Frontal cortex (tissue), 4 donors: ENCODE measurements at places on chromosomes 12 and 14. TPM values are rescaled to one million over a fixed set of nuclear protein-coding genes. Genes with fewer than 3 reads are reported as not detected.

DNA sequence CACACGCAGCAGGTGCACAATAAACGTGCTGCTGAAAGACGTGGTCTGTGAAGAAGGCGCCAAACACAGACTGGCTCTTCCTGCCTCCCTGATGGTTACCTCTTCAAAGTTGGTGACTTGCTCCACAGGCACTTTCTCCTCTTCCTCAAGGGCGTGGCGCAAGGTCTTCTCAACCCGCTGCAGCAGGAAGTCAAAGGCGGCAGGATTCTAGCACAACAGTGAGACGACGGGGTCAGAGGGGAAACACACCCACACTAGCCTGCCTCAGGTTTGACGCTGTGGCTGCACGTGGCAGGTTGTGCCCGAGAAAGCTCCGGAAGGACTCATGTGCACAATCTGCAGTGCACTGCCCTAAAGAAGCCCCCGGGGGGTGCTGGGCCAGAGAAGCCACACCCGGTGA lies 15.0 kb downstream of the POLE start:
- DNase-seq, result no peak

GRCh38 chr12:87828382-87828973 lies 200.7 kb downstream of the C12orf50 start:
- DNase-seq, result no peak

- DNase-seq, result no peak
Observed at GRCh38 chr12:69497308-69498026, 27.3 kb downstream of the FRS2 start.

DNA sequence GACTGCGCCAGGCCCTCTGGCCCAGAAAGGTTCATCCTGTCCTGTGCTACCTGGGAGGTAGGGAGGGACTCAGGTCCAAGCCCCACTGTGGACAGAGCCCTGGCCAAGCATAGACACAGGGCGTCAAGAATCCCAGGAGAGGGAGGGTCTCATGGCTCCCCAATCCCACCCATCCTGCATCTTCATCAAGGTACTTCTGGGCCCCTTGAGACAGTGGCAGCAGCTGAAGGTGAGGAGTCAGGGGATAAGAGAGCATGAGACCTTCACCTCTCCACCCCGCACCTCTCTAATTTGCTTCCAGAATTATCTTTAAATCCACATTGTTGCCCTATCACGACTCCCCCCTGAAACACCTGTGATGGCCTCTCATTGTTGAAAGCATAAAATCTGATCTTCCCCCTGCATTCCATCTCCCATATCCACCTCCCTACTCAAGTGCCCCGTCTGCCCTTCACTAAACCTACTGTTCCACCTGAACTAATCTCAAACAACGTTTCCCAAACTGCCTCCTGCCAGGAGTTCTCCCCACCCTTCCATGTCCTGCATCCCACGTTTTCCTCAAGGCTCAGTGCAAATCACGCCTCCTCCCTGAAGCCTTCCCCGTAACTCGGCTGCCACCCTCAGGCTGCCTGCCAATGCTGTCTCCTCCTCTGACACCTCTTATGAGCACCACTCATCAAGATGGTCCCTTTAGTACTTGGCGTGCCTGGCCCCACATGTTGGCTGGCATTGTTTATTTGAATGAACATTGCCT lies 27.1 kb downstream of the KRT18 start:
- no peak for DNase-seq

GRCh38 chr12:88958946-88959345 lies 378.7 kb upstream of the KITLG start:
- no peak for DNase-seq

DNA sequence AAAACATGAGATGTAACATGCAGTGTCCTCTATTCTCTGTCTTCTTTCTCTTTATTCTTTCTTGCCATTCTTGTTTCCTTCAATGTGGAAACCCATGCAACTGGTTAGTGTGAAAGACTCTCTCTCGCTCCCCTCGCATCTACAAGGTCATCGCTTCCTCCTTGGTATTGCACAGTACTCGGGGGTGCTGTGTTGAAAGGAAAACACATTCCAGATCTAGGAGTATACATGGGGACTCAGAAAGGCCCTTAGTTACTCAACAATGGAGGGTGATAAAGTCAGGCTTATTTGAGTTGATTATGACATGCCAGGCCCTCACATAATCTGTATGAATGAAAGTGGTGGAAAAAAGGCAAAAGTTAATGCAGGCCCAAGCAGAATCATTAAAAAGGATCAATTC lies 75.5 kb upstream of the OVCH1 start:
- DNase-seq, result no peak

GRCh38 chr14:50823762-50824636 lies 7.0 kb downstream of the NIN start:
- no peak for DNase-seq

GRCh38 chr14:106134886-106135285 lies 608.5 kb downstream of the TMEM121 start:
- no peak for DNase-seq

DNA sequence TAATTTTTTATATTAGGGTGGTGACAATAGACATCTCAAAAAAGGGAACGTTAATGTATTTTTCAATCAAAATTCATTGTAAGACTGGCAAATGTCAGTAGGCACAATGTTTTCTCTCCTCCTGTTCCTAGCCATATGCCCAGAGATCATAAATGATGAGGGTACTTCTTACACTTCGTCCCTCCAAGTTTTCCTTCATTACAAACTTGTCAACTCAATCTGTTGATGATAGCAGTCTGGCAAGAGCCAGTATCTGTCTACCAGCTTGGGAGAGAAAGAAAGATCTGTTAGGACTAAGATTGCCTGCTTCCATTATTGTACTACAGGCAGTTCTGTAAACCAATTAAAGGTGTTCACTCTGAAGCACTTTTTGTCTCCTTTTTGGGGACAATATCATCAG lies 130.9 kb upstream of the DAAM1 start:
- DNase-seq, result no peak

GRCh38 chr14:24848102-24848790 lies 201.7 kb downstream of the STXBP6 start:
- no peak for DNase-seq

GRCh38 chr14:89748004-89748403 lies 206.5 kb downstream of the EFCAB11 start:
- no peak for DNase-seq

DNA sequence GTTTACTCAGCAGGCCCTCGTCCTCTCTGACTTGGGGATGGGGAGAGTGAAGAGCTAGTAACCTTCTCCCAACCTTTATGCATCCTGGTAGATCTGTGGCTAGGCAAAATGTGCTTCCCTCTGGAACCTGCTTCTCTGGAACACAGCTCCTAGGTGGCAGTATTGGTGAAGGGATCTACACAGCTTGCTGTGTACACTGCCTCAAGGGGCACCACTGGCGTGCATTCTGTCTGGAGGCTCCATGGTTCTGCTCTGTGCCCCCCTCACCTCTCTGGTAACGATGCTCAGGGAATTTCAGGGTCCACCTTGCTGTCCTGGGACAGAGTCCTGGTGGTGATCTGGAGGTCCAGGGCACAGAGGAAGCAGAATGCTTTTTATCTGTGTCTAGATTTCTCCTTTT lies 43.5 kb upstream of the KCNA5 start:
- no peak for DNase-seq

- DNase-seq, result no peak
Observed at GRCh38 chr12:102474438-102475064, 5.8 kb downstream of the IGF1 start.

DNA sequence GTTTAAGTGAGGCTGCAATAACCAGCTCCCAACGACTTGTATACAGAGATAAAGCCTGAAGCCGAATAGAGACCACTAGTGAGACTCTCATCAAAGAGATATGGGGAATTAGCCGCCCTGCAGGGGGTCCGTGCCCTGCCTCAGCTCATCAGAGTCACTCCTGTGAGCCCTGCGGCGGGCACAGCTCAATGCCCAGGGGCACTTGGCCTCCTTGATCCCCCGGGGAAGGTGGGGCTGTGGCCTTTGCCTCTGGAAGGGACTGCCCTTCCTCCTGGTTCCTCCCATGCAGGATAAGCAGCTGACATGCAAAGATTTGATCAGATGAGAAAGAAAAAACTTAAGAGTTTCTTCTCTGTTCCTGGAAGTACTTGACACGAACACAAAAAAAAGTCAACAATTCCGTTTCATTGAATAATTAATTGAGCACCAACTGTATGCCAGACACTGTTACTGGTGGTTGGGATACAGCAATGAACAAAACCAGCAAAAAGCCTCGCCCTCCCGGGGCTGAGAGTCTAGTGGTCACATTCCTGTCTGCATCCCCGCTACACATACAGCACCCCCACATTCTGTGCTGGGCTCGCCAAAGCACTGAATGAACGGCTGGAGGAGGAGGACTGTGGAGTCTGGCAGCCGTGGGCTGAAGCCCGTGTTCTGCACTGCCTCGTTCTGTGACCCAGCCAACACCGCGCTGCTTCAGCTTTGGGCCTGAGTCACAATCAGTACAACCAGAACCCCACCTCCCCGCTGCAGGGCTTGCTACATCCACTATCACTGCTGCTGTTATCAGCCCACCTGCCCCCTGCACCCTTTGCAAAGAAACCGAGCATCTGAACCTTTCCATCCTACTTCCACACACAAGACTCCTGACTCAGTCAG lies 10.3 kb downstream of the TTC7B start:
- DNase-seq, result no peak

GRCh38 chr14:55332654-55333570 lies 61.7 kb downstream of the FBXO34 start:
- DNase-seq, result no peak

DNA sequence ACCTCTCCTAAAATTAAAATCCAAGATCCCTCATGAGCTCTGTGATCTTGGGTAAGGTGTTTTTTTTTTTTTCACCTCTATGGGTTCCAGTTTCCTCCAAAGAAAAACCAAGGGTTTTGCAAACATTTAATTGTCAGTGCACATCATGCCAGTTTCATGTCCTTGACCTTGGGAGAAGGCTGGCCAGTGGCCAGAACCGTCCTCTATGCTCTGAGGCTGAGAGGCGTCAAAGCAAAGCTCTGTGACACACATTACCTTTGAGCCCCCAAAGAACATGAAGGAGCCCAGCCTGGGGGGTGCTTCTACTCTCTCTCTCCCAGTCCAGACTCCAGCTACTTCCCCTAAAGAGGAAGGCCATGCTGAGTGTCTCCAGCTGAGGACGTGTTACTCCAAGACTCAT lies 145.5 kb upstream of the TMEM132C start:
- no peak for DNase-seq

DNA sequence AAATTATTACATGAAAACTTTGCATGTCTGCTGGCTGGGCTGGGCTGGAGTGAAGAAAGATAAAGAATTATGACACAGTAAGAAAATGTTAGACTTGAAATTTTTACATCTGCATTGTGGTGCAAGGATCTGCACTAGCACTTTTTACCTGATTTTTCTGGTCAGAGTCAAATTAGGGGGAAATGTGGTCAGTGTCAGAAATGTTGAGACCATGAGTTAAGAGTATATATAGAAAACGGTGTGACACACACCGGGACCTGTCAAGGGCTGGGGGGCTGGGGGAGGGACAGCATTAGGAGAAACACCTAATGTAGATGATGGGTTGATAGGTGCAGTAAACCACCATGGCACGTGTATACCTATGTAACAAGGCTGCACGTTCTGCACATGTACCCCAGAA lies 90.3 kb downstream of the IGF1 start:
- no peak for DNase-seq

DNA sequence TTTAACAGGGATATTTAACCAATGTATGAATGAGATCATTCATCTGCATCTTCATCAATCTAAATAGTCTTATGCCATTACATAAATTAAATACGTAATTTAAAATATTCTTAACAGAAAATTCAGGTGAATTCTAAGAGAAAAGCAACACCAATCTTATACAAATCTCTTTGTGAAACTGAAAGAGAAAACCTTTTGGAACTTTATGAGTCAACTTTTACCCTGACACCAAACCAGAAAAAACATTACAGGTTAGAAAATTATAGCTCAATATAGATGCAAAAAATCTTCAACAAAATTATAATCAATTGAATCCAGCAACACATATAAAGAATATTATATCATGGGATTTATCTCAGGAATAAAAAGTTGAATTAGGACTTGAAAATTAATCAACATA lies 3.4 kb downstream of the GLIPR1L1 start:
- no peak for DNase-seq

GRCh38 chr12:13377698-13378097 lies 181.2 kb downstream of the EMP1 start:
- DNase-seq, result no peak

DNA sequence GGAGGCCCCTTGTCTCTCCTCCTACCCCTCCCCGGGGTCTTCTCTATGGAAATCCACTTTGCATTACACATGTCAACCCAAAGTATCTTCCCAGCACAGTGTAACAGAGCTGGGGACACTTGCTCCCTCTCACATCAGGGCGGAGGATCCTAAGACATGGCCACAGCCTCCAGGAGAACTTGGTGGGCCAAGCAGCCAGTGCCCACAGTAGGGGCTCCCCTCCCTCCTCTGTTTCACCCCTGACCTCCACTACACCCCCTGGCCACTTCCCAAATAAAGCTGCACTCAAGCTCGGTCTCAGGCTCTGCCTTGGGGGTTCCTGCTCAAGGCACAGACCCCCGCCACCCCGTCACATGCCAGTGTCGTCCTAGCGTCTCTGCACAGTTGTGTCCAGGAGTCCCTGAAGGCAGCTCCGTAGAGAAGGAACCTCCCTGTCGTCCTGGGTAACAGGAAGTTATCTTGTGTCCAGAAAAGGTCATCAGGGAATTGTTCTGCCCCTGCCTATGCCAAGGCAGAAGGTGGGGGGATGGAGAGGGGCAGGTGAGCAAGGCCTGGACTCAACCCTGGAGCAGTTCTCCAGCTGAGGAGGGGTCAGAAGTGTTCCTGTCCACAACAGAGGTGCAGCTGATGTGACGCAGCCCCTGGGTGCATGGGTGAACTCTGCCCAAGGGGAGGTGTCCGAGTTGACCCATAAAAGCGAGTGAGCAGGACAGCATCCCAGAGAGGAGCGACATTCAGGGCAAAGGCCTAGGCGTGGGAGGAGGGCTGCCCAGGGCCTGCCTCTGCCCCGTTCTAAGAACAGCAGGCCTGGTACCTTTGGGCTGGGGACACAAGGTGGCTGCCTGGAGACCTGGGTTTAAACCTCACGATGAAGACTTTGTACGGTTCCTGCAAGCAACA lies 25.5 kb downstream of the DIO3 start:
- no peak for DNase-seq

KRT74 gene
- total RNA-seq, result not detected

OR6C1 gene
- total RNA-seq, result not detected

C1RL gene
- total RNA-seq, result 2.0 TPM

NRXN3 gene
- total RNA-seq, result 44.8 TPM

RFLNA gene
- 7.7 TPM for total RNA-seq
